ENCODE measurements at places on chromosomes 6 and 20.
A peak's percentile ranks its signal among the peaks of the same experiment; 100 is the strongest.

DNA sequence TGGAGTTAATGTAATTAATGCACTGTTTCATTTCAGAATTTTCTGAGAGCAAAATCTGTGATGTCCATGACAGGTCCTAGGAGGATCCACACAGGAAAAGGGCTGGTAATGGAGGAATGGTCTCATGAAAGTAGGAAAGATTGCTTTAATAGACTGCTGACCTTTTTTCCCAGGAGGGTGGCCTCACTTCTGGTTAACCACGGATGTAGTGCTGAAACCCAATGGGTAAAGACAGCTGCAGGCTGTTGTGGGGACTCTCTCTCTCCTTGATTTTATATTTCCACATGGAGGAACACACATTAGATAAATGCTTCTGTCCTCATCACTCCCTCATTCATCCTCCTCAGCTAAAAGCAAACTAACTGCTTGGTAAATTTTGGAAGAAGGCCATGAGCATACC is 23.6 kb upstream of the RIPOR2 start:
- no peak for DNase-seq

DNA sequence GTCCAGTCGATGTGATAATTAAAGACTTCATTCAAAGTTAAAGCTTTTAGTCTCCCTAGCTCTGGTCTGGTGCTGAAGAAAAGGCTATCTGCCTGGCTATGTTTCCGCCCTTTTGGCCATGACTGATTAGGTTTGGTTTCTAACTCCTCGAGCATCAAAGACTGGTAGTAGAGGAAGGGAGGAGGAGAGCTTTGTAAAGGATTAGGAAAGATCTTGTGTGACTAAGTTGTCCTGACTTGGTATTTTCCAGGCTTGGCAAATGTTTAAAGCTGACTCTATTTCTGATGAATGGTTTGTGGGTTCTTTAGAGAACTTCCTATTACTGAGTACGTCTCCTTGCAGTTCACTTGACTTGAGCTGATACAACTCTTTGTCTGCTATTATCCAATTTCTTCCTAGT is 312.9 kb downstream of the GJA1 start:
- DNase-seq, result no peak

GRCh38 chr6:39693206-39693605 is 32.0 kb downstream of the KIF6 start:
- DNase-seq, result no peak

DNA sequence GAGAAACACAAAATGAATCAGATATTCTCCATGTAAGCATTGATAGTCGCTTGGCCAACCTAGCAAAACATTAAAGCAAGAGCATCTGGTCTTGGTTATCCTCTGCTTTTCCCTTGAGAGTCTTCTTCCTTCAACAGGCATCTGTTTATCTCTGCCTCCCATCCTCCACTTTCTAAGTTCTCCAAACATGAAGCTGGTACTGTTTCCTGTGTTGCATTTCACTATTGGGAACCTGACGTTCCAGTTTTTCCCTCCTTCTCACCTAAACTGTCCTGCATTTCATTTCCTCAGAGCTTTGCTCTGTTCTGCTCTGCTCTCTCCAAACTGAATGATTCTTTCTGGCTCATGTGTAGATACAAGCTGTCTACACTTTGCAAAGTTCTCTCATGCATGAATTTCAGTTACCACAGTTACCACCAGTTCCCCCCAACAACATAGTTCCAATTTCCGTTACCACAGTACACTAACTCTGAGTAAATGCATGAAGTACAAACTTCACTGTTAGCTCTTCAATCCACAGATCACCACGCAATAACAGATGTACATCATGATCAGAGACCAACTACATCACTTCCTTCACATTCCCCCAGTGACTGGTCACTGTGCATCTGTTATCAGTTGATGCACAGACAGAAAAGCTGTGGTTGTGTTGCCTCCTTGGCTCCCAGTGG is 86.7 kb upstream of the F13A1 start:
- no peak for DNase-seq

DNA sequence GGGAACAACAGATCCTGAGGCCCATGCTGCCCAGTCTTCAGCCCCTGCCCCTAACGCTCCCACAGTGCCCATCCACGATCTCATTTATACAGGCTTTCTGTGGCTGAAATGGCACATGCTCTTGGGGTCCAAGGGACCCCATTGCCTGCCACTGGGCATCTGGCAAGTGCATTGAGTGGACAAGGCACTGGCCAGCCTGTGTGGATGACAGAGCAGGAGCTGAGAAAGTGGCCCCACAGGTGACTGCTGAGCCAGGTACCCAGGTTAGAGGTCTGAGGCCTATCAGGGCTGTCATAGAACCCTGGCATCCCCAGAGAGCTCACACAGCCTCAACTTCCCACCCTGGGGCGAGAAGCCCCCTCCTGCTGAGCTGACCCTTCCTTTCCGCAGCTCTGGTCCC is 86.0 kb upstream of the NXT1 start:
- no peak for DNase-seq

GRCh38 chr6:163640641-163641040 is 226.1 kb downstream of the QKI start:
- no peak for DNase-seq

DNA sequence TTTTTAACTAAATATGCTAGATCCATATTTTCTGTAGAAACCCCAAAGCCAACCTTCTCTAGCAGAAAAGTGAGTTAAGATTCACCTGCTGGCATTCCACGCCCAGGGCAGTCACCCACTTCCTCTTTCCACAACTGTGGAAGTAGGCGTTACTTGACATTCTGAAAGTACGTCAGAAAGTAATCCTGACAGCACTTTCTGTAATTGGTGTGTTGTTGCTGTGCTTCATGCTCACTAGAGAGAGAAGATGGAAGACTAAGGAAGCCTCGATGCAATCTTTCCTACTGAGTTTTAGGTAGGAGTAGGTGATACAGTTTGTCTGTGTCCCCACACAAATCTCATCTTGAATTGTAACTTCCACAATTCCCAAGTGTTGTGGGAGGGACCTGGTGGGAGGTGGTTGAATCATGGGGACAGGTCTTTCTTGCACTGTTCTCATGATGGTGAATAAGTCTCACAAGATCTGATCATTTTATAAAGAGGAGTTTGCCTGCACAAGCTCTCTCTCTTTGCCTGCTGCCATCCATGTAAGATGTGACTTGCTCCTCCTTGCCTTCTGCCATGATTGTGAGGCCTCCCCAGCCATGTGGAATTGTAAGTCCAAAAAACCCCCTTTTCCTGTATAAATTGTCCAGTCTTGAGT is 101.1 kb downstream of the MAP3K7 start:
- DNase-seq, result no peak

DNA sequence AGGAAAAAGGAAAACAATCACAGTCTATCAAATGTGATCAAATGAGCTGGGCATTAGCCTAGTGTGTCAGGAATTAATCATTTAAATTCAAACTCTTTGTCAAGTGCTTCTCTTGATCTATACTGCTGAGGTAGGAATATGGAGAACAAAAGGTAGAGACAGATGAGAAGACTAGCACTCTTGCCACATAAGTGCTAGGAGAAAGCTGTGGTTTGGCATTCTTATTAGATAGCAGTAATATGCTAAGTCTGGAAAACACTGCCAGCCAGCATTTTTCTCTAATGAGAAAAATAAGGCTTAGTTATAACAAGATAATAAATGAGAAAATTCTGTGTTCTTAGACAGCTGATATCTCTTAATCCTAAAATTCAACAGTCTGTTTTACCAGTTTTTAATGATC is 38.9 kb downstream of the ORC3 start:
- DNase-seq, result no peak

DNA sequence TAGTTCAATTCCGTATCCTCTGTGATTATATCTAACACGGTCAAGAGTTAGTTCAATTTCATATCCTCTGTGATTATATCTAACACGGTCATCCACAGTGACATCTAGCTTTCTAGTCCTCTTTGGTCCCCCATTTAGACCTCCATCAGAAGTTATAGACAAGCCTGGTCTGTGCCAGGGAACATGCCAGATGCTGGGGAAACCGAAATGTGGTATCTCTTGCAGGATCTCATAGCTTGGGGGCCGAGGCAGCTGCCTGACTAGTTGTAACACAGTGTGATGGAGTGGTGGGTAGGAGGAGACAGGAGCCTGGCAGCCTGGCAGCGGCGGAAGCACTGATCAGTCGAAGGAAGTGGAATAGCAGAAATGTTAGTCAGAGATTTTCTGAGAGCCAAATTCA is 13.8 kb upstream of the SMOC2 start:
- DNase-seq, result no peak

DNA sequence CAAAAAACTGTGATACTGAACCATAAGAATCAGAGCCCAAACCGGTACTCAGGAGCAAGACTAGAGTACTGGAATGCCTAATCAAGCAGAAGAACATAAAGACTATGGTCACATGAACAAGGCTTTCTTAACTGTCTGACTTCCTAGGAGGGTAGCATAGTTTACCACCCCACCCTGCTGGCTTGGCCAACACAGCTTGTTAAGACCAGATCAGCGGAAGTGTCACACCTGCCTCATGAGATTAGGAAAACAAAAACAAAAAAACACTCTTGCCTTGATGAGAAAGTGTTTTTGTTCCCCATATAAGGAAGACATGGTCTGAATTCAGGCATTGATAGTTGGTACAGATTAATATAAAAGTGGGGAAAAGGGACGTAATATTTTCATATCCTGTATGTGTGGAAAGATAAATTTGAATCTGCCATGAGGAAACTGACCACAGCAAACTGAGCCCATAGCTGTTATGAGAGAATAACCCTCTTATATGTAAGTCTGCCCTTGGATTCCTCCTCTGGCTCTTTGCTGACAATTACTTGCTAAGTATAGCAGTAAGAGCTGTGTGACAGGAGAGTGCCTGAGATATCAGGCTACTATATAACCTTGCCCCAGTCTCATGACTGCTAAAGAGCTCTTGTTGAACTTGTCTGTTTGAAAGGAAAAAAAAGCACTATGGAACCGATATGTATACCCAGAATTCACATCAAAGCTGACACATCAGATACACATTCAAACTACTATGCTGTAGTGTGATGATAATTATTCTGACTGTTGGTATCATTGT is 197.1 kb downstream of the EPHA7 start:
- DNase-seq, result no peak

- DNase-seq, result no peak
Observed at GRCh38 chr20:45091366-45091765, 9.6 kb downstream of the KCNS1 start.

- no peak for DNase-seq
Observed at GRCh38 chr6:151027295-151027747, 161.8 kb downstream of the MTHFD1L start.

- no peak for DNase-seq
Observed at GRCh38 chr6:99152347-99152643, 197.2 kb downstream of the FAXC start.

- no peak for DNase-seq
Observed at GRCh38 chr20:31474758-31475427, at the start of the genes DEFB124 and REM1. DEFB124 (minus strand) TSS chr20:31475127; CDS start chr20:31473013, 2,114 bp downstream. REM1 (plus strand) TSS chr20:31475288; CDS start chr20:31476446, 1,158 bp downstream.

DNA sequence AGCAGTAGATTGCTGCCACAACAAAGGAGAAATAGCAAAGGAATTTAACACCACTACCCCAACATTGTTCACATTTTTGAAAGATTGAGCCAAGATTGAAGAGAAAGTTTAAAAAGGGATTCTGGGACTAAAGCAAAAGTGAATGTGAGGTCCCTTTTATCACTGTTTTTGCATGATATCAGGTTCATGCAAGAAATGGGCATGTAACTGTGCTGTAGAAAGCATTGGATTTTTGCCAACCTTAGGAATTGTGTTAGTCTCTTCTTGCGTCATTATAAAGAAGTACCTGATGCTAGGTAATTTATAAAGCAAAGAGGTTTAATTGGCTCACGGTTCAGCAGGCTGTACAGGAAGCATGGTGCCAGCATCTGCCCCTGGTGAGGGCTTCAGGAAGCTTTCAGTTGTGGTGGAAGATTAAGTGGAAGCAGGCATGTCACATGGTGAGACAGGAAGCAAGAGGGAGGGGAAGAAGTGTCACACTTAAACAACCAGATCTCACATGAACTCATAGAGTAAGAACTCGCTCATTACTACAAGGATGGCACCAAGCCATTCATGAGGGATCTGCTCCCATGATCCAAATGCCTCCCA is 4.6 kb upstream of the GJB7 start:
- no peak for DNase-seq

DNA sequence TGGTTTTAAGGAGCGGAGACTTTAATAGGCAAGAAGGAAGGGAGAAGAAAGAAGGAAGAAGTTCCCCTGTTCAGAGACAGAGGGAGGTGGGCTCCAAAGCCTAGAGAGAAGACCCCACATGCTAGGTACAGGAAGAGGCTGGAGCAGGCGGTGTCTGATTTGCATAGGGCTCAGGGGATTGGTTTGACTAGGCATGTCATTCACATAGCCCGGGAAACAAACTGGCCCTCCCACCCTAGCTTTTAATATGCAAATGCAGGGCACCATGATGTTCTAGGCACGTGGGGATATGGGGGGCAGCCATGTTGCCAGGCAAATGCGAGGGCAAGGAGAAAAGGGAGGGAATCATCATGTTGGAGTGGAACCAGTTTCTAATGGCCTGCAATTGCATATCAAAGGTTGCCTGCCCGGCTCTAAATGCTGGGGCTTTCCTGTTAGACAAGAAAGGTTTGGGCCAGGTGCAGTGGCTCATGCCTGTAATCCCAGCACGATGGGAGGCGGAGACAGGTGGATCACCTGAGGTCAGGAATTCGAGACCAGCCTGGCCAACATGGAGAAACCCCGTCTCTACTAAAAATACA is 34.3 kb upstream of the AGPAT4 start:
- DNase-seq, result no peak

DNA sequence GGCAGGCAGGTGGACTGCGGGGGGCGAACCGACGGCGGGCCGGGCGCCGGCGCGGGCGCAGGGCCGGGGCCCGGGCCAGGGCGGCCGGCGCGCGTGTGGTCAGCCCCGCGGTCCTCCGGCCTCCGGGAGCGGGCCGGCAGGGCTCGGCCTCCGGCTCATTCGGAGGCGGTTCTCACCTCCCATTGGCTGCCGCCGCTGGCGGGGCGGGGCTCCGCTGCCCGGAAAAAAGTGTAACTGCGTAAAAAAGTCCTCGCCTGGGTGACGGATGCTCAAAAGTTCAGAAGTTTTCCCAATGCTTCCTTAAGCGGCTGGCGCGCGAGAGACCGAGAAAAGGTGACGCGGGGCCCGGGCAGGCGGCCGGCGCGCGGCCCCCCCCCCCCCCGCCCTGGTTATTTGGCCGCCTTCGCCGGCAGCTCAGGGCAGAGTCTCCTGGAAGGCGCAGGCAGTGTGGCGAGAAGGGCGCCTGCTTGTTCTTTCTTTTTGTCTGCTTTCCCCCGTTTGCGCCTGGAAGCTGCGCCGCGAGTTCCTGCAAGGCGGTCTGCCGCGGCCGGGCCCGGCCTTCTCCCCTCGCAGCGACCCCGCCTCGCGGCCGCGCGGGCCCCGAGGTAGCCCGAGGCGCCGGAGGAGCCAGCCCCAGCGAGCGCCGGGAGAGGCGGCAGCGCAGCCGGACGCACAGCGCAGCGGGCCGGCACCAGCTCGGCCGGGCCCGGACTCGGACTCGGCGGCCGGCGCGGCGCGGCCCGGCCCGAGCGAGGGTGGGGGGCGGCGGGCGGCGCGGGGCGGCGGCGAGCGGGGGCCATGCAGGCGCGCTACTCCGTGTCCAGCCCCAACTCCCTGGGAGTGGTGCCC is at the start of gene FOXC1:
TSS of gene FOXC1 (plus strand) at position 268 of the 849 bp plus-strand sequence. CDS start at position 799, 531 bp downstream.
- DNase-seq, result peak; percentile 31

GRCh38 chr6:134523903-134524650 is 206.2 kb upstream of the SGK1 start:
- no peak for DNase-seq
